ENCODE measurements at places on chromosomes 2 and 18.

GRCh38 chr2:201122276-201122675 is 6.3 kb downstream of the CFLAR start:
- peak; percentile 44 for DNase-seq

DNA sequence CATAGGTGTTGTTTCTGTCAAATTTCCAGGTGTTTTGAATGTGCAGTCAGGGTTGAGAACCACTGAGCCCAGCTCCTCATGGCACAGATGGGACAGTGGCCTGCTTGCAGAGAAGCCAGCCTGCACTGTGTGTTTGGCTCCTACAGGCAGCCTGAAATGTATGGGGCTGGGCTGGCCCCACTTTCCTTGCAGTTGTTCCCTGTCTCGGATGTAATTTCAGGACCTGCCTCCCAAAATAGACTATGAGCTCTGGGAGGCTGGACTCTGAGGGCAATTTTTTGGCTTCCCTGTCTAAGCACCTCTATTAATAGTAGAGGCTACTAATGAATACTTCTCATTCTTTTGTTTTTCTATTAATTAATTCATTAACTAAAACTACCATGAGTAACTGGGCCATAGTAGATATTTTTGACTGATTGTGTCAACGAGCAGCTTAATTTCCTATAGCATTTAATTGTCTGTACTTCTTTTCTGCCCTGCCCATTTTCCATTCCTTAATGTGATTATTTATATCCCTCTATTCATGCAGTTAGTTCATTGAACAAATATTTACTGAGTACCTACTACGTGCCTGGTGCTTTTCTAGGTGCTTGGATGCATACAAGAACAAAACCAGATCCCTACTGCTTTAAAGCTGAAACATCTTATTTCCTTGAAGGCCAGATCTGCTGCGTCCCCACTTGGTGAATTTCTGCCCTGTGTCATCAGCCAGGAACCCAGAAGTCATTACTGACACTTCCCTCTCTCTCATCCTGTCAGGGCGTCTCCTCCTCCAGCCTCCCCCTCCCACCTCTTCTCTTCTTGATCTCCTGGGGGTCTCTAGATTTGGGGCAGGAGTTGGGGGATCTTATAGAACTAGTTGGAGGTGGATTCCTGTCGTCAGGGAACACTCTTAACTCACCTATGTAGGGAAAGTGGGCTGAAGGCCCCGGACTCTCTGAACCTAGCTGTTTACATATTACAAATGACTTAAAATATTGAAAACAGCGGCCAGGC is 16.3 kb downstream of the DYSF start:
- DNase-seq = no peak

- no peak for DNase-seq
Measured at GRCh38 chr18:49628119-49628518, 66.3 kb downstream of the LIPG start.

GRCh38 chr2:44801841-44802776 is 139.4 kb upstream of the SIX3 start:
- DNase-seq = no peak

DNA sequence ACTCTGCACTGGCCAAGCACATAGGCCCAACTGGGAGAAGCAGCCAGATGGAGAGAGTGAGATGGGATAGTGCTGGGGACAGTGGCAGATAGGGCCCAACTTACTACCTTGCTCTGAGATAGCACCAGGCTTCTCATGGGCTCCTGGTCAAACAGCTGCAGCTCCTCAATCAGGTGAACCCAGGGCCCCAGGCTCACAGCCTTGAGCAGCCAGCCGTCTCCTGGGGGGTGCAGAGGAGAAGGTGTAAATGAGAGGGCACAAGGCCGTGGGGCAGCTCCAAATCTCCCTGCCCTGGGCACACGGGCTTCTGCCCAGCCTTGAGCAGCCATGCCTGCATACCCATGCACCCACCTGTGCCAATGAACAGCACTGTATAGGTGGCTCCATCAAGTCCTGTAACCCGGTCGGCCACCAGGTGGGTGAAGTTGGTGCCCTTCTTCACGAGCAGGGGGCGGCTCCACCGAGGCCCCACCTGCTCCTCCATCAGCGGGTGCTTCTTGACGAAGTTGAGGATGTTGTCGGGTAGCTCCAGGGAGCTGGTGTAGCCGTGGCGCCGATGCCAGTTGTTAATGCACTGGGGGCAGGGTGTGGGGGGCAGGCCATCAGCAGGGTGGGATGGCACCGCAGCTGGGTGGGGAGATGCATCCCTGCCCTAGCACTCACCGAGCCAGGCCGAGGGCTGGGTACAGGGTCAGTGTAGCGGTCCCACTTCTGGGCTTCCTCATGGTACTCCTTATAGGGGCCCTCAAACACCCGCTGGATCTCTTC is 5.9 kb upstream of the ANKRD39 start:
- DNase-seq = no peak

- DNase-seq = no peak
Measured at GRCh38 chr2:55957142-55957541, 33.6 kb upstream of the EFEMP1 start.

GRCh38 chr2:136072621-136073020 is 45.3 kb downstream of the CXCR4 start:
- no peak for DNase-seq

- DNase-seq = no peak
Measured at GRCh38 chr2:64629329-64629781, 24.4 kb downstream of the SERTAD2 start.

DNA sequence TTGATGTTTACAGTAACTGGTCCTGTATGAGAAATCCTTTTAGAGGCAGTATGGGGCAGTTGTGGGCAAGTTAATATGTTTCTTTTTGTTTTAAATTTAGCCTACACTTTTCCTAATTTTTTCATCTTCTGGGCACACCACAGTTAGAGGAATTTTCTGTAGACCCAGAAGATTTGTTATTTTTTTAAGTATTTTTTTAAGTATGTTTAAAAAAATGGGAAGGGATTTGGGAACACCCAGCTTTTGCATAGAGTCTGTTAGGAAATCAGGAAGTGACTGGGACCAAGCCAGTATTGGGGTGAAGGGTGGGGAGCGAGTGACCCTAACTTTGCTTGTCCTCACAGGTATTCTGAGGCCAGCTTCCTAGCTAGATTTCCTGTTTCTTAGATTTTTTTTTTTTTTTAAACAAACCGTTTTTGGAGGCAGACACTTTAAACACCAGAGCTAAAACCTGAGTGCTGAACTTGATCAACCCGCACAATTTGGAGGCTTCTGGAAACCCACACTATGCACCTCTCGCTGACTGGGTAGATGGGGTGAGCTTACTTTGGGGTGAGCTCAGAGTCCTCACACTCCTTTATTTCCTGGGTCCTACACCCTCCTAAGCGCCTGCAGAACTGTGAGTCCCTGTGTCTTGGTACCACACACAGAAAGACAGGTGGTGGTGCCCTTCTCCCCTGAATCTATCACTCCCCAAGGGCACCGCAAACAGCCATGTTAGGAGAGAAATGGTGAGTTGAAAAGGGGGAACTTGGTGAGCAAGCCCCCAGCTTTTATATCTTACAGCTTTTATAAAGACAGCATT is 5.2 kb downstream of the GATA6 start:
- DNase-seq = no peak

- DNase-seq = peak; percentile 29
Measured at GRCh38 chr2:217142649-217143266, 282.9 kb upstream of the TNP1 start.

GRCh38 chr2:164073101-164074074 is 337.6 kb upstream of the FIGN start:
- no peak for DNase-seq

- no peak for DNase-seq
Measured at GRCh38 chr18:44533071-44533470, 147.6 kb upstream of the SETBP1 start.

DNA sequence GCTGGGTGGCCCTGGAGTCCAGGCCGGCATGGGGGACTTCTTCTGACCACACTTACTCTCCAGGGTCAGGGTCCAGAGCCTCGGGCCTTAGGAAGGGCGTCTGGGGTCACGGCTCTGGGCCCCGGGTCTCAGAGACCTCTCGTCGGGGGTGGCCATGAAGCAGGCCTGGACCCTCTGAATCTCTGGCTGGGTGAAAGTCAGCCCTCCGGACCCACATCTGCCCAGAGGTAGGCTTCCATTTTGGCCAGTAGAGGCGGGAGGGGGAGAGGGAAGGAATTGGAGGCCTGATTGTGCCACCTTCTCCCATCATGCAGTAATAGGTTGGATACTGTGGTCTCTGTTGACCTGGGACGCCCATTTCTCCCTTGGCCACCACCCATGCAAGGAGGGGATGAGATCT is 125.3 kb upstream of the GPC1 start:
- no peak for DNase-seq

GRCh38 chr18:54961016-54961423 is 1.8 kb upstream of the CCDC68 start:
- no peak for DNase-seq

DNA sequence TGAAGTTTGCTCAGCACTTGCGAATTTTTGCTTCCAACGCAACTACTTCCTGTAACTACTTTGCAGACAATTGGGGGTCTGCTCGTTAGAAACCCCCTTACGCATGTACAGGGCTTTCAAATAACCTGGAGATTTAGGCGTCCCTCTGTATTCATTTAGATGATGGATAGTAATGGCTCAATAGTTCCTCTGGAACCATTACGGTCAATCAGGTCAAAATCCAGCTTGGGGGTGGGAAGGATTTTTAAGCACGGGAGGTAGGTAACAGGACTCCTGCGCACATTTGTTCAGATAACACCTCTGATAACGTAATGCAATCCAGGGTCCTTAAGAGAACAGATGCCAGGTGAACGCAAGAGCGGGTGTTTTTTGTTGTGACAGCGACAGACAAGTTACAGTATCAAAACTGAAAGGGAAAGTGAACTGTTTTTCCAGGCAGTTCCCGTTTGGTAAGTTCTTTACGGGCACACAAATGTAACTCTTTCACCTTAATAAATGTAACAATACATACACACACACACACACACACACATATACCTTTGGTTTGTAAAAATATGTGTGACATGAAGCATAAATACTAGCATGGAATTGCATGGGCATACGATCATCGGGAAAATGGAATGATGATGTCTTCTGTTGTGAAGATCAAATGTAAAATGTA is 3.8 kb upstream of the OSR1 start:
- DNase-seq = peak; percentile 15

DNA sequence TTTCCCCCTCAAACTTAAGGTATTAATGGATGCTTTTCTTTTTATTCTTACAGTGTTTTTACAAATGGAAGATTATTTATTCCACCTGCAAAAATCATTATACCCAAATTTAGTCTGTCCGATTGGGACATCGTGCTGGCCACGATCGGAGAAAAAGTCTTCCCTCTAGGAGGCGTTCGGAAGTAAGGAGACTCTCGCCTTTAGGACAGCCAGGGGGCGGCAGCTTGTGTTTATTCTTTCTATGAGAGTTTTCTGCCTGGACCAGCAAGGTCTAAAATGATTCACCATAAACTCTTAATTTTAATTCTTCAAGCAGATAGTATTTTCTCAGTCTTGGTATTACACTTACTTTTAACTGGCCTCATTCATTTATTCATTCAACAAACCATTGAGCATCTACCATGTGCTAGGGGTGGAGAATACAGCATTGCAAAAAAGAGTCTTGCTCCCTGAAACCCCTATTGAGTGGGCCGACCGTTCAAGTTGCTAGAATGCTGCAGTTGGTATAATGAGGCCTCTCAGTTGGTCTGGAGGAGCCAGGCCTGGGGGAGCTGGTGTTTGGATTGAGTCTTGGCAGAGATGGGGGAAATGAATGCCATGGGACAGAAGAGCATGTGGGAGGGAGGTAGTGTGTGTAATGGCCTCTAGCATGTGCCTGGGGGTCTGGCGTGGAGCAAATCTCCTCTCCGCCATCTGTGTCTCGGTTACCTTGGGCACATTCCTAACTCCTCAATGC is 38.7 kb downstream of the DCDC2C start:
- no peak for DNase-seq

GRCh38 chr2:20543469-20544152 is 96.7 kb downstream of the RHOB start:
- no peak for DNase-seq

DNA sequence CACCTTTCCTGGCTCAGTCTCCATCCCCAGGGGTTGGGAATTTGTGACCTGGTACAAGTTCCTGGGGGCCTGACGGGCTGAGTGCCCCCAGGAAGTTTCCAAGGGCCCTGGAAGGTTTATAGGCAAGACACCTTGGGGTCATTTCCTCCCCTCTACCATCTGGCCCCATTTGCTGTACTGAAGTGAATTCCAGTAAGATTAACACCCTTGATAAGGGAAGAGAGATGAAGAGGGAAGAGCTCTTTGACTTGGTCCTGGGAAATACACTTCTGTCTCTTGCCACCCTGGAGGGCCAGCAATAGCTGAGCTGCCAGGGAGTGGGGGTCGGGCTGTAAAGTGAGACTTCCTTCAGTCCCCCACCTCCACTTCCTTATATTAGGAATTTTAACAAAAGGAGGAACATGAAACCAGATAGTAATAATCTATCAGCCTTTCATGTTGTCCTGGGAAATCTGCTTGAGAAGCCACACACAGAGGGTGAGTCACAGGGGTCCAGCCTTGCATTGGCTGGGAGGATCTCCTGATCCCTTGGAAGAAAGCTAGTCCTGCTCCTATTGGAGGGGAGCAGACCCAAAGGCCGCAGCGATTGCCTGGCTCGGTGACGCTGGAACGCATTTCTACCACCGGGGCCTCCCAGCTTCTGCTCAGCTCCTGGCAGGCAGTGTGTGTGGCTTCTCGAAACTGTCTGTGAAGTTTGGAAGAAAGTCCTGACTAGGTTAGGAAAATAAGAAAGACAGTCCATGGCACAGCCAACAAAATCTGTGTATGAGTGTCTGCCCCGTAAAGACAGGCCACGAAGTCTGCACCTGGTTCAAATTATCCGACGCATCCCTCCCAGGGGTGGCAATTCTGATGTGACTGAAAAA is 87.3 kb downstream of the ACAA2 start:
- DNase-seq = no peak

DNA sequence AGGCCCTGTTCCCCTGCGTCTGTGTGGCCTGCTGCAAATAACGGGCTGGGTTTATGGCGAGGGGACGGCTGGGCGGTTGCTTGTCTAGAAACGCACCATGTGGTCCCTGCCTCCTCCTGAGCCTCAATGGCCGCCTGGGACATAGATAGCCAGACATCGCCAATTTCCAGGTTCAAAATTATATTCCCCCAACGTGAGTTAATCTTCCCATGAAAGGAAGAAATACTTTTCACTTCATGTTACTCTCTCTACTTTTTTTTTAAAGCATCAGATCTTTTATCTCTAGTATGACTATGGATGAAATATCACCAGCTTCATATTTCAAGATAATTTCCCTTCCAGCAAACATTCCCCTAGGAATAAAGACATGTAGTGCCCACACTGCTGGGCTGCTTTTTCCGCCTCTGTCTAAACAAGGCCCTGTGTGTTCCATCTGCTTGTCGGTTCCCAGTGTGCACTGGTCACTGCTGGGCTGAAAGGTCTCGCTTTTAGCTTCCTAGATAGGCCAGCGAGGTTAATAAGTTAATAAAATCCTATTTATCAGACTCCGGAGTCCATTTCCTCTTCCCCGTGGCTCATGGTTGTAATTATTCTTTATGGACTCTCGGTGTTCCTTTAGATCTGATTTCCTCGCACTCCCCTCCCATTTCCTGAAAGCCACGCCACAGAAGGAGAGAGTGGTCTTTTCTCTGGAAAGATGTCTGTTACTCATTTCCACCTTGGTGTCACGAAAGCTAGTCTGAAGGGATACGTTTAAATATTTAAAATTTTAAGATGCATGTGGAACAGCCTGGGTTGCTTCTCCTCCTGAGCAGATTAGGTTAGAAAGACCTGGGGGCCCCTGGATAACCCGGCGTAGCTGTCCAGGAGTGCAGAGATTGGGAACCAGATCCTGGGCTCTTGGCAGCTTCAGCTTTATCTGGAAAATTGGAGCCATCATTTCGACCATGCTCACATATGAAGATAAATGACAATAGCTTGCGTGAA is 196.6 kb upstream of the COPS8 start:
- no peak for DNase-seq

- DNase-seq = no peak
Measured at GRCh38 chr18:74331404-74331803, 15.8 kb downstream of the C18orf63 start.

GRCh38 chr2:28649481-28650265 is 102.0 kb upstream of the PPP1CB start:
- peak; percentile 74 for DNase-seq
